Colonic mucosa (tissue), 4 donors: ENCODE measurements at places on chromosomes 2 and 18.

- DNase-seq, result no peak
These were observed 35.2 kb downstream of the OTOF start for GRCh38 chr2:26442707-26443106.

DNA sequence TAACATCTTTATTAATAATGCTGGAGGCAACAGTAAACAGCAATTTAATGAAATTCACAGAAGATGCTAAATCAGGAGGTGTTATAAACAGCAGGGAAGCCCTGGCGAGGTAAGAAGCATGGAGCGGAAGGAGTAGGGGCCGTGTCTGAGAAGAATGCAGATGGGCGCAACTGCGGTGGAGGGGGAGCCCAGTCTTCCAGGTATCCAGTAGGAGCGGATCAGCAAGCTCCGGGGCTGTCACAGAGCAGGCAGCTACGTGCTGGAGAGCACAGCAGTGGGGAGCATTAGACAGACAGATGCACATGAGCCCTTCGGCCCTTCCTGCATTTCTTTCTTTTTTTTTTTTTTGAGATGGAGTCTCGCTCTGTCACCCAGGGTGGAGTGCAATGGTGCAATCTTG, 82.3 kb downstream of the SH3RF3 start:
- no peak for DNase-seq

DNA sequence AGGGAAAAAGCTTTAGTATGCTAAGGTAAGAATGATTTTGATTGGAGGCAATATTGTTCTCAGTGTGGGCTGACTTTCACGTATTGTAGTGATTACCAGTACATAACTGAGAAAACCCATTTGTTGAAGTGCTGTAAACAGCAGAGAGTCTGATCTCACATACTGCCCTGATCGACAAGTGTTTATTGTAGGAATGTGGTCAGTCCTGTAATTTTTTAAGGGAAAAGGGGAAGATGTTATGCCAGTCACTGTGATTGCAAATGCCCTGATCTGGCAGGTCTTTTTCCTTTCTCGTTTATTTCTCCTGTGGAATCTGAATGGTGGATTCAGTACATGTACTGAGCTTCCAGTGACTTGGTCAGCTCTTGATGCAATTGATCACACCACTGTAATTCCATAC, 11.5 kb downstream of the SPATS2L start:
- no peak for DNase-seq

DNA sequence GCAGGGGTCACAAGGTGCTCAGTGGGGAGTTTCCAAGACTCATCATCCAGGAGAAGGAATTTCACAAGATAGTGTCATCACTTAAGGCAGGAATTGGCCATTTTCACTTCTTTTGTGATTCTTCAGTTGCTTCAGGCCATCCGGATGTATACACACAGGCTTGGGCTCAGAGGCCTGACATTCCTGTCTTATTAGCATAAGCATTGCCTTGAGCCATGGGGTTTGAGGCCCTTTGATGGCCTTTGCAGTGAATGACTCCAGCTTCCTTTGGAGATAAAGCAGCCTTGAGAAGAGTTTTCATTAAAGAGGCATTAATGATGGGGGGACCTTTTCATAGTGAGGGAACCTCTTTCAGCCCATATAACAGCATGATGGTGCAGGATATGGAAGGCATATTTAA, 366.0 kb upstream of the CNTNAP5 start:
- no peak for DNase-seq

- DNase-seq, result no peak
These were observed 28.1 kb upstream of the SCYGR2 start for GRCh38 chr2:227570615-227571014.

DNA sequence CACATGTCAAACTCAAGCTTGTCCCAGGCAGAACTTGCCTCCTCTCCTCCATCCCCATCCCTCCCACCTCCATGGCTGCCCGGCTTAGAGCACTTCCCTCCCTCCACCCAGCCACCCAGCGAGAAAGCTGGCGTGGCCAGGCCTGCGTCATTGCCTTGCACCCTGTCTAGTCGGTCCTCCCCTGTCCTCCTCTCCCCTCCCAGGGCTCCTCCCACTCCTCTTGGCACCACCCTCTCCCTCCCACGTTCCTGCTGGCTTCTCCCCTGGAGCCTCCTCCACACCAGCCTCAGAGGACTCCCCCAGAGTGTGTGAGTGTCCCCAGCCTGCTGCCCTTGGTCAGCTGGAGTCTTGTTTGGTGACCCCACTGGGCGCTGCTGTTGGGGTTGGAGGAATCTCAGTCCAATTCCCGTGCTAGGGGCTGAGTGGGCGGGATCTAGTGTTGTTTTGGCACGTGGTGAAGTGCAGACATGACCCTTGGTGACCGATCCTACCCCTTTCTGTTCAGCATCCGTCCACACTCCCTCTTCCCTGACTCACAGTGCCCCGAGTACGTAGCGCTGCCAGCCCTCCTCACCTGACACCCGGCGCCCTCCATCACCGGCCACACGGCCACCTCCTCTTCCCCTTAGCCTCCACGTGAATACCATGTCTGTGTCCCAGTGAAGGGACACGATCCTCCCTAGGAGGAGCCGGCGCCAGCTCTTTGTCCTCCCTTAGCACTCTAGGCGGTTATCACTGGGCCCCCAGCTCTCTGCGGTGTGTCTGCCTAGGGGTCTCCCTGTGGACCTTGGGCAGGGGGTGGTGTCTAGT, 41.4 kb downstream of the ATP6V1C2 start:
- no peak for DNase-seq

DNA sequence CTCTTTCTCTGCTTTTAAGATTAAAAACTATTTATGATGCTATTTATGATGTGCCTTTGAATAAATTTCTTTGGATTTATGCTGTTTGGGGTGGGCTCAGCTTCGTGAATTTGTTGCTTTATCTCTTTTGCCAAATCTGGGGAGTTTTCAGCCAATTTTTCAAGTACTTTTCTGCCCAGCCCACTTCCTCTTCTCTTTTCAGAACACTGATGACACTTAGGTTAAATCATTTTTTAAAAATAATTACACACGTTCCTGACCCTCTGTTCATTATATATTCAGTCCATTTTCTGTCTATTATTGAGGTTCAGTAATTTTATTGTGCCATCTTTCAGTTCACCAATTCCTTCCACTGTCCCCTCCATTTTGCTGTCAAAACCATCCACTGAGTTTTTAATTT, 14.8 kb upstream of the BCL2L11 start:
- no peak for DNase-seq

- DNase-seq, result no peak
These were observed 432.0 kb downstream of the SETBP1 start for GRCh38 chr18:45112682-45113081.

DNA sequence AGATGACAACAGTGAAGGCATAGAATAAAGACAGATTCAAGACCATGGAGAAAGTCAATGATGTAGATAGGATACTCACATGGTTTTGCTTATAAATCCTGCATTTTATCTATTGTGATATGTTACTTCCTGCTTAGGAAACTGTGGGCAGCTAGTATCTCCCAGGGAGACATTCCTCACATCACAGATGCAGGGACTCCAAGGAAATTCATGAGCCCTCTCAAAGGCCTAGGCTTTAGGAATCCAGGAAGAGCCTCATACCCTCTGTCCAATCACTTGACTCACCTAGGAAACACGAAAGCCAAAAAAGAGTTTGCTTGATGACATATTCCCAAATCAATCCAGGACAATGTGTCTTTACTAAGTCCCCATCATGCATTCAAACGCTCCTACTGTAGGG, 247.8 kb upstream of the KLHL29 start:
- DNase-seq, result no peak

DNA sequence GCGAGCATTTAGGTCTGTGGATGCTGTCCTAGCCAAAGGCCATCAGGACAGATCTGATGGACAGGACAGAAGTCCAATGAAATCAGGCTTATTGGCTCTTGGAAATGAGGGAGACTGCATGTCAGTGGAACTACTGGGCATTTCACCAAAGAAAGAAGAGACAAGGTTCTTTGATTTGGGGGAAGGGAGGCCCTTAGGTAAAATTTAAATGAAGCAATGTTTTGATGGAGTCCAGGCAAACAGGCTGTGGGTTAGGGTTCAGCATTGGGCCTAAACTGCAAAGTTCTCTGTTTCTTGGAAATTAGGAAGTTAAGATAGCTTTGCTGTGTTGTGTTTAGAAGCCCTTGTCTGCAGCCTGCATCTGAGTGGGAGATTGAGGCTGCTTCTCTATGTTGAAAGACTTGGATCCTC, 31.6 kb upstream of the RNF149 start:
- no peak for DNase-seq

DNA sequence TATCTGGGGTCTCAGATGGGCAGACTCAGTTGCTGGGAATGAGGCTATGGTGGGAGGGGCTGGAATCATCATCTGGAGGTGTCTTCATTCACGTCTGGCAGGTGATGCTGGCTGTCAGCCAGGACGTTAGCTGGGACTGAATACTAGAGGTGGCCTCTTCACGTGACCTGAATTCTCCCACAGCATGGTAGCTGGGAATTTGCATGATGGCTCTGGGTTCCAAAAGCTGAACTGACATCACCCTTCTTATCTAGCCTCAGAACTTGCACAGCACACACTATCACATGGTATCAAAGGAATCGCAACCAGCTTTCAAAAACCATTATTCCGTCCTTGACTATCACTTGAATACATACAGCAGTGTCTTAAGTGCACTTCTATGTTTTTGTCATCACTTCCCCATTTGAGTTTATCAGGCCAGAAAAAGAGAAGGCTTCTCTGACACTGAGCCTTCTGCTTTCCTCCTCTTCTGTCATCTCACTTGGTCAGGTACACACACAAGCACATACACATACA, 53.0 kb upstream of the LRP2 start:
- DNase-seq, result no peak

DNA sequence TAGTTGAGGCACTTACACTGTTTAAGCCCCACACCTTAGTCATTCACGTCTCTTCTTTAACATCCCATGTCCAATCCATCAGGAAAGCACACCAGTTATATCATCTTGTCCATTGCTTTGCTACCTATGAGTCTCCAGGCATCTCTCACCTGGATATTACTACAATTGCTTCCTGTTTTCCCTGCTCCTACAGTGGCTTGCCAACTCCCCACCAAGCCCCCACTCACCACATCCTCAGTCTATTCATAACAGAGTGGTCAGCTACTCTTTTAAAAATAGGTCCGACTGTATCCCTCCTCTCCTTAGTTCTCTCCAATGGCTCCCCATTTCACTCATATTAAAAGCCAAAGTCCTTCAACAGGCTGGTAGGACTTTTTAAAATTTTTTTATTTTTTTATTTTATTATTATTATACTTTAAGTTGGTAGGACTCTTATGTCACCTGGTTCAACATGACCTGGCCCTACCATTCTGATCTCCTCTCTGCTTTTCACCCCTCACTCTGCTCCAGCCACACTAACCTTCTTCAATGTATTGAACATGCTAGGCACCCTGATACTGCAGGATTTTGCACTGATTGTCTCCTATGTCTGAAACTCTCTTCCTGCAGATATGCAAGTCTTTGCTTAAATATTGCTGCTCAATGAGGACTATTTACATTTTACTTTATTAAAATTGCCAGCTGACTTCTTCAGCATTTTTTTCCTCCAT, 253.2 kb downstream of the CYRIA start:
- DNase-seq, result no peak

DNA sequence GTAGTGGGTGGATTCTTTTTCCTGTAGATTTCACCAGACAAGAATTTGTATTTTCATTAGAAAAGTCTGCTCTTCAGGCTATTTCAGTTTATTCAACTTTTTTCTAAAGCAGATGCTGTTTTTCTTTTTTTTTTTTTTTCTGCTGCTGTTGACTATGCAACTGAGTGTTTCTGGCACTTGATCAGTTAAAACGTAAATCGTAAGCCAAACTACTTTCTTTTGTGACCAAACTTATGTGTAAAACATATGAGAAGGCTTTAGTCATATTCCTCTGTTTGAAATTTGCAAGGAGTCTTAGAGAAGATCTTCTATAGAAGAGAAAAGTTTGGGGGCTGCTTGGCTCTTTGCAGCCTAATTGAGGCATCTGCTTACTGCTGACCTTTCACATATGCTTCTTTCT, 170.1 kb downstream of the PARD3B start:
- no peak for DNase-seq

GRCh38 chr2:12636837-12637581, 79.7 kb upstream of the TRIB2 start:
- no peak for DNase-seq

- DNase-seq, result no peak
These were observed 152.9 kb upstream of the NOSTRIN start for GRCh38 chr2:168649562-168649961.

DNA sequence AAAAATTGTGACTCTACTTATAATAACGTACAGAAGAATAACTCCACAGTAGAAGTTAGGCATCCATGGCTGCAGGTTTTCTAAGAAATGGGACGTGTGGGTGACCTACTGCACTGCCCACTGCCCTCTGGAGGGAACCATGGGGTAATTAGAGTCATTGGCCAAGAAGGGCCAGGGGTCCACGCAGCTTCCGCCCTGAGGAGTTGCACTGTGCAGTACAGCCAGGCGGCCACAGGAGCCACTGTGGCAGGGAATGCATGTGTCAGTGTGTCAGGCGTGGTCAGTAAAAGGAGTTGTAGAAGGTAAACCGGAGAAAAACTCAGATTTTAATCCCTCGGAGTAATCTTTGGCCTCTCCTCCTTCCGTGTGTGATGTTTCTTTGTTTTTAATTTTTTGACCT, 24.8 kb downstream of the NCK2 start:
- no peak for DNase-seq

- DNase-seq, result no peak
These were observed 13.3 kb upstream of the EHBP1 start for GRCh38 chr2:62692225-62692624.

DNA sequence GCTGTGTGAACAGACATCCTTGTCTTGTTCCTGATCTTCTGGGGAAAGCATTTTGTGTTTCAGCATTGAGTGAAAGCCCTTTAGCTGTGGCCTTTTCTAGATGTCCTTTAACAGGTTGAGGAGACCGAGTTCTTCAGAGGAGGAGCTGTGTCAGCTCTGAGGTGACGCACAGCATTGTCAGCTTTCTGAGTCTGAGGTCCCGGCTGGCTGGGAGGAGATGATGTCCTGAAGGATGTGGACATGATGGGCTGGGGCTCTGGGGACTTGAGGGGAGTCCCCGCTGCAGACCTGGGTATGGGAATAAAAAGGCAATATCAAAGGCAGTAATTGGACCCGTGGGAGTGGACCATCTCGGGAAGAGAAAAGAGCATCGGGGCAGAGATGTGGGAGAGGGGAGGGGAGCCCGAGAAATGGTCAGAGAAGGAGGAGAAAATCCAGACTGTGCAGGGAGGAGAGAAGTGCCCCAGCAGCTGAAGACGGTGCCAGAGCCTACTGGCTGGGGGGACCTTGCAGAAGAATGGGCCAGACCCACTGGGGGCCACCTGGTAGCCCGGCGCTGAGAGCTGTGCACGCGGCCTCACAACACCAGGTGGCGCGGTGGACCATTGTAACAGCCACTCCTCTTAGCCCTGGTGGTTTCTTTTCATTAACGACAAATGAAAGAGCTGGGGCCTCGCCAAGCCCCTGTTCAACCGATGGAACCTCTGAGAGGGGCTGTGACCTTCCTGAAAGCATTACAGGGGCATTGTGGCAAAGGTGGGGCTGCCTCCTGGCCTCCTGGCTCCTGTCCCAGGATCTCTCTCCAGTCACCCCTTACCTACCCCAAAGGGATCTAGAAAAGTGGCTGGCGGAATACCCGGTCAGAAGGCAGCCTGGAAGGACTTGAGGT, 61.6 kb downstream of the ST3GAL5 start:
- DNase-seq, result peak; percentile 72

- DNase-seq, result no peak
These were observed 14.7 kb upstream of the IKZF2 start for GRCh38 chr2:213166109-213166508.
